CD4-positive, alpha-beta memory T cell (primary cell): ENCODE measurements at places on chromosomes 6 and 20. TPM values are rescaled to one million over a fixed set of nuclear protein-coding genes. Genes with fewer than 3 reads are reported as not detected.

GRCh38 chr6:68247782-68248181, 387.3 kb upstream of the ADGRB3 start:
- no peak for DNase-seq

- no peak for DNase-seq
Observed at GRCh38 chr6:7392402-7392801, 2.8 kb downstream of the RIOK1 start.

GRCh38 chr6:125747589-125748405, 1.6 kb upstream of the HEY2 start:
- peak; percentile 31 for DNase-seq

GRCh38 chr6:90229331-90230010, 67.2 kb downstream of the BACH2 start:
- DNase-seq = no peak

The ULBP3 gene
- 0.42 TPM for total RNA-seq

DNA sequence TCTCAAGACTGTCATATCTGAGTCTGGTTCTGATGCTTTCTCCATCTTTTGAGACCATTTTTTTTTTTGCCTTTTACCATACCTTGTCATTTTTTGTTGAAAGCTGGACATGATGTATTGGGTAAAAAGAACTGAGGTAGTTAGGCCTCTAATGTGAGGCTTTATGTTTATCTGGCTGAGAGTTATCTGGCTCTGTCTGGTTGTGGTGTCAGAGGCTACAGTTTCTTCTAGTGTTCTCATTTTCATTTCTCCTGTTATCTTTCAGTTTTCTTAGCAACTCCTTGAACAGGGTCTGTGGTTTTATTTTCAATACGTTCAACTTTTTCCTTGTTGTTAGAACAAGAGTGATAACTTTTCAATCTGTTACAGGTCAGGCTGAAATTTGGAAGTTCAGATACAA, 49.2 kb upstream of the ATXN1 start:
- no peak for DNase-seq
